ENCODE measurements at places on chromosomes 5 and 9.

- peak overlapping the region; percentile 62 for H3K27ac ChIP-seq
- DNase-seq: peak; percentile 99
- H3K36me3 ChIP-seq: no peaks in the 10 kb centered on the region
- no peak overlapping the region for H3K4me3 ChIP-seq
- no peaks in the 10 kb centered on the region for H3K27me3 ChIP-seq
Measured at GRCh38 chr5:123951582-123951977, 439.6 kb downstream of the CSNK1G3 start.

DNA sequence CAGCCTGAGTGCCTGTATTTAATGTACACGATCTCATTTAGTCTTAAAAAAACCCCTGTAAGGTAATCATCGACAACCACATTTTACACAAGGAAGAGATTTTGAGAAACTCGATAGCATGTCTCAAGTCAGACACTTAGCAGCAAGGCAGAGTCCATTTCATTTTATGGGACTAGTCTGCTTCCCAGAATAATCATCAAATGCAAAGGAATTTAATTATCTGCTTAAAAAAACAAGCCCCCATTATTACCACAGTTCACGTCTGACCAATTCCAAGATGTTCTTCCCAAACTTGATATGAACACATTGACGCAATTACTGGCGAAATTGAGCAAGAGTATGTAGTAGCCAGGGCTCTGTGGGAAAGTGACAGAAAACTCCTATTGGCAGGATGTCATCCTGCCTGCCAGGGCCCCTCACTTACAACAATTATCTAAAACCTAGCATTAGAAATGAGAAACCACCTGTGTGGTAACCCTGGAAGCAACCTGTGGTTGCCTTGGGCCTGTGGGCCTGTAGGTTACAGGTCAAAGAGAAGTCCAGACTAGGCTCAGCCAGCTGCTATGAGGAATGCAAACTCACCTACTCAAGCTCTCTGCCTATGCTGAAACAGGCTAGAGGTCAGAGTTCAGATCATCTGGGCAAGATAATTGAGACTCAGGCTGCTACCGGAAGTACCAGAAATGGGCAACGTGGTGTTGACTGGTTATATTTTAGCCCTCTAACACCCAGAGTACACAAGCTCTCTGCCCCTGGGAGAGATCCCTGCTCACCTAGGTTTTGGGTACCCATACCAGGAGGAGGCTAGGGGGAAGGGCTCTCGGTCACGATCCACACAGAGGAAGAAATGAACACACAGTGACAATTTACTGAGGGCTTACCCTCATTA is 1.6 kb downstream of the B4GALT1 start:
- peaks cover 47% of the 10 kb centered on the region for H3K4me1 ChIP-seq
- no peaks in the 10 kb centered on the region for H3K27me3 ChIP-seq
- H3K36me3 ChIP-seq: no peaks in the 10 kb centered on the region
- peak overlapping the region; percentile 84 for H3K27ac ChIP-seq
- peak overlapping the region; percentile 83 for H3K4me3 ChIP-seq

- H3K4me1 ChIP-seq: no peaks in the 10 kb centered on the region
- DNase-seq: no peak
- no peak overlapping the region for H3K27ac ChIP-seq
- H3K27me3 ChIP-seq: peaks cover 7% of the 10 kb centered on the region
- H3K4me3 ChIP-seq: no peak overlapping the region
Measured at GRCh38 chr5:151556806-151557205, 34.3 kb downstream of the FAT2 start.

GRCh38 chr9:25461416-25461815 is 216.8 kb downstream of the TUSC1 start:
- H3K36me3 ChIP-seq: no peaks in the 10 kb centered on the region
- H3K27me3 ChIP-seq: no peaks in the 10 kb centered on the region
- no peak for DNase-seq

DNA sequence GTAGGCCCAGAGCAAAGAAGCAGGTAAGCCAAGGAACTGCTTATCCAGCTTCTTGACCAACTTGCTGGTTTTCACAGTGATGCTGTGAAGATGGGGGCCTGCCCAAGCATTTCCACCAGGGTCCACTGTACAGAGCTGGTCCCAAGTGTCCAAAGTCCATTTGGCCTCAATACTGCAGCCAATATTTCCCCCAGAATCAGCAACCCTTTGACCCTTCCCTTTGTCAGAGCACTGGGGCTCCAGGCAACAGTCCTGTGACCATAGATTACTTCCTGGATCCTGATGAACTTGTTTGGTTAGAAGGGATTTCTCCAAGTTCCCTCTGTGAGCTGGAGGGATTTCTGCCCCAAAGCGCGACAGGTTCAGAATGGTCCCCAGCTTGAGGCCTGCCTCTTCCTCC is 26.3 kb downstream of the FAXDC2 start:
- no peaks in the 10 kb centered on the region for H3K27me3 ChIP-seq
- H3K36me3 ChIP-seq: peaks cover 13% of the 10 kb centered on the region
- no peaks in the 10 kb centered on the region for H3K4me1 ChIP-seq
- no peak for DNase-seq
- H3K27ac ChIP-seq: no peak overlapping the region

GRCh38 chr5:147804334-147804733 is 21.8 kb upstream of the JAKMIP2 start:
- H3K27ac ChIP-seq: no peak overlapping the region
- H3K27me3 ChIP-seq: no peaks in the 10 kb centered on the region
- H3K4me1 ChIP-seq: no peaks in the 10 kb centered on the region
- DNase-seq: no peak
- H3K4me3 ChIP-seq: no peak overlapping the region

DNA sequence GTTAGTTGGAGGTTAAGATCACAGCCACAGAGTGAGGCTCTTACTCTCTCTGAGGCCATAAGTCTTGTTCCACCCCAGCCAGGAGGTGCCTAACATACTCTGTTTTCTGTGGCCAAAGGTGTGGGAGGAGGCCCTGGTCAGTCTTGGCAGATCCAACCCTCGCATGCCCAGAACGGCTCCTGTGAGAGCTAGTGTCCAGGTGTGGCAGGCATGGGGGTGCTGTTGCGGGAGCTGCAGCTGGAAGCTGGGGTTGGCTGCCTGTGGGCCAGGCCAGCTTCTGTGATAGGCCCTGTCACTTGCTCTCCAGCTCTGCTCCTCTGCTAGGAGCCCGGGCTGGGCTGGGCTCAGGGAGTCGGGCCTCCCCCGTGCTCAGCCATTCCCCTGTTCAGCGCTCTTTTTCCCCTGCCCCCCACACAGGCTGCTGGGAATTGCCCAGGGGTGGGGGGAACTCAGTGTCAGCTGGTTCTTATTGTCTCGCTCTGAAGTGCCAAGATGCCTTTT is 31.6 kb downstream of the IER5L start:
- no peaks in the 10 kb centered on the region for H3K27me3 ChIP-seq
- no peak for DNase-seq
- H3K27ac ChIP-seq: peak overlapping the region; percentile 90
- H3K36me3 ChIP-seq: peaks cover 6% of the 10 kb centered on the region
- H3K4me3 ChIP-seq: no peak overlapping the region

- no peaks in the 10 kb centered on the region for H3K4me1 ChIP-seq
- no peaks in the 10 kb centered on the region for H3K27me3 ChIP-seq
- H3K36me3 ChIP-seq: no peaks in the 10 kb centered on the region
Measured at GRCh38 chr5:56024810-56025150, 30.0 kb upstream of the IL6ST start.

DNA sequence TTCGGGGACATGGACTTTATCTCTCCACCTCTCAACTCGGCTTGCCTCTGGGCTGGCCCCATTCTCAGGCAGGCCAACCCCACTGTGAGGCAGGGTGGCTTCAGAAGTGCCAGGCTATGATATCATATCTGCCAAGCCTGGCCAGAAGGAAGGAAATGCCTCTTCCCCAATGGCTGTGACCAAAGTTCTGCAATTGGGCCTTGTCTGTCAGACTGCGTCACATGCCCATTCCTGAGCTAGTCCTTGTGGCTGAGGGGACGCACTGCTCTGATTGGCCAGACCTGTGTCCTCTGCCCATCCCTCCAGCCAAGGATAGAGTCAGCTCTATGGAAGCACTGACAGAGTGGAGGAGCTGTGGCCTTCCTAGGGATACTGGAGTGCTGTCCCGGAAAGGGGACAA is 11.9 kb downstream of the SMIM23 start:
- no peak overlapping the region for H3K4me3 ChIP-seq
- H3K4me1 ChIP-seq: no peaks in the 10 kb centered on the region
- no peak for DNase-seq
- H3K27ac ChIP-seq: no peak overlapping the region

DNA sequence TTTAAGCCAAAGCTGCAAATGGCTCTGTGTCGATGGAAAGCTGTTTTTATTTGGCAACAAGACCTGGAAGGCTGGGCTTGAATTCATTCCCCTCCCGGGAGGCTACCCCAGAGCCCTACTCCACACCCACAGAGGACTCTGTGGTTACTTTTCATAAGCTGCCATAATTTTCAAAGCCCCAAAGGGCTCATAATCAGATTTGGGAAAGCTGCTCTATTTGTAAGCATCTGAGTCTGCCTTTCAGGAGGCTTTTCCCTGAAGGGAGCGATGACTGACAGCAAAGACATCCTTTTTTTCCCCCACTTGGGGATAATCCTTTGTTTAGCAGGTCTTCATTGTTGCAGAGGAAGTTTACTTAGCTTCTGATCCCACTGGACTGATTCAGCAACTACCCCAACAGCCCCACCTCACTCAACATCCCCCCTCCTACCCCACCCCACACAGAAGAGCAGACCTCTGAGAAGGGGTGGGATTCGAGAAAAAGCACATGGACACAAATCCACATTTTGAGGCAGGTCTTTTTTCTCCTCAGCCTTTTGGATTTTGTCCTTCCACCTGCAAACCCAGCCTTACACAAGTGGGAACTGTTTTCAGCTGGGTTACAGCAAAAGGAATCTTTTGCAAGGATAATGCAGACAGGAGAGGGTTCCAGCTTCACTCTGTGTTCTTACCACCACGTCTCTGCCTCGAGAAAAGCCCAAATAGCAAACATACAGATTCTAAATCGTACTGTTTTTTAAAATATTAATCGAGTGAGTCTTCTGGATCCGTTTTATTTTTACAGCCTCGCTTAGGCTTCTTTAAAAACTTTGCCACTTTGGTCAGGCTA is 244.4 kb upstream of the TUT7 start:
- H3K4me3 ChIP-seq: no peak overlapping the region
- H3K4me1 ChIP-seq: peaks cover 7% of the 10 kb centered on the region
- H3K27me3 ChIP-seq: peaks cover 2% of the 10 kb centered on the region
- no peaks in the 10 kb centered on the region for H3K36me3 ChIP-seq

- no peak for DNase-seq
- H3K27ac ChIP-seq: no peak overlapping the region
- H3K36me3 ChIP-seq: no peaks in the 10 kb centered on the region
- H3K27me3 ChIP-seq: no peaks in the 10 kb centered on the region
Measured at GRCh38 chr9:136013524-136014034, 52.4 kb upstream of the UBAC1 start.

Measured in astrocyte (in vitro differentiated cells and primary cell).